ENCODE measurements at places on chromosomes 4 and X. TPM values are rescaled to one million over a fixed set of nuclear protein-coding genes. Genes with fewer than 3 reads are reported as not detected.

DNA sequence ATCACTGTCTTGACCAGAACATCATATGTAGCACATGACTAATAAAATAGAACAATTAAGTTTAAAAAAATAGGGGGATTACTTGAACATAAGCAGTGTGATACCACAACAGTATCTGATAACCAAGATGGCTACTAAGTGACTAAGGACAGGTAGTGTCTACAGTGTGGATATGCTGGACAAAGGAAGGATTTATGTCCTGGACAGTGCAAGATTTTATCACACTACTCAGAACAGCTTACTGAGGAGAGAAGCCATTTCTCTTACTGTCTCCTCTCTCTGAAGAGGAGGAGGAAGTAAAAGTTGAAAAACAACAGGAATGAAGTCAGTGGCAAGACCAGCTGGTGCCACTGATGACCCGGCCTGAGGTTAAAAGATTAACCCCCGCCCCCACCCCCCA is 4.0 kb upstream of the SLC10A7 start:
- H3K27ac ChIP-seq, result no peak overlapping the region
- DNase-seq, result no peak
- H3K4me1 ChIP-seq, result no peaks in the 10 kb centered on the region
- H3K27me3 ChIP-seq, result no peaks in the 10 kb centered on the region
- H3K4me3 ChIP-seq, result no peak overlapping the region

DNA sequence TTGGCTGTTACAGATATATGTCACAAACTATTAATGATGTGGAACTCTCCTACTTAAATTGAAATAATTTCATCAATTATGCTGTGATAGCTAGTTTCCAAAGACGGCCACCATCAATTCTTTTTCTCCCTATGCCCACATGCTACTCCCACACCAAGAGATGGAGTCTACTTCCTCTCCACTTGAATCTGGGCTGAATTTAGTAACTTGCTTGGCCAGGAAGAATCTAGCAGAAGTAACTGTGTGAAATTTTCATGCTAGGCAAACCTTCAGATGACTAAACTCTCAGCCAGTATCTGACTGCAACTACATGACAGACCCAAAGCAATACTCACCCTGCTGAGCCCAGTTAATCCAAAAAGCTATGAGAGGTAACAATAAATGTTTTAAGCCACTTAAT is 3.2 kb downstream of the SEPSECS start:
- no peak for DNase-seq
- H3K4me1 ChIP-seq, result peaks cover 5% of the 10 kb centered on the region
- H3K36me3 ChIP-seq, result no peaks in the 10 kb centered on the region
- no peak overlapping the region for H3K27ac ChIP-seq
- H3K4me3 ChIP-seq, result no peak overlapping the region
- no peaks in the 10 kb centered on the region for H3K27me3 ChIP-seq

GRCh38 chrX:25534091-25534490 is 518.3 kb upstream of the ARX start:
- DNase-seq, result no peak
- no peak overlapping the region for H3K27ac ChIP-seq
- H3K36me3 ChIP-seq, result no peaks in the 10 kb centered on the region
- H3K4me1 ChIP-seq, result no peaks in the 10 kb centered on the region
- H3K27me3 ChIP-seq, result no peaks in the 10 kb centered on the region

DNA sequence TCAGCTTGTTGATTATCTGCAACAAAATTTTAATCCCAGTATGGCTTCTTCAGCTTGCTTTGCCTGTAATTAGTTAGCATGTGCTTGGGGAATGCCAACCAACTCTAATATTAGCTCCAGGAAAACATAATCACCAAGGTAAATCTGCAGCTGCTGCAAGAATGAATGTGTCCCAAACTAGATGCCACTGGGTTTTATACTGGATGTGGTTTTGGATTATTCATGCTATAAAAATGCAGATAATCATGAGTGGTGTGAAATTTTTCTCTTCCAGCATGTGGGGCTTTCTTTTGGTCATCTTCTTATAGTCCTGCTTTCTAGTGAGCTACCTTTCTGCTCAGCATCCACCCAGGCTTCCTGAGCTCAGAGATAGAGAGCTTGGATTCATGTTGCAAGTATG is 295.9 kb upstream of the CASK start:
- H3K27ac ChIP-seq, result no peak overlapping the region
- H3K36me3 ChIP-seq, result no peaks in the 10 kb centered on the region
- no peaks in the 10 kb centered on the region for H3K4me1 ChIP-seq
- no peak for DNase-seq

Gene SPANXN1
- total RNA-seq, result not detected

Gene LIMCH1
- total RNA-seq, result 14.4 TPM

All from colonic mucosa (tissue), 4 donors.